ENCODE measurements at places on chromosomes 16 and 17. TPM values are rescaled to one million over a fixed set of nuclear protein-coding genes. Genes with fewer than 3 reads are reported as not detected.

Gene MPO
- total RNA-seq, result not detected

Gene NRN1L
- 0.46 TPM for total RNA-seq

Gene SLFN13
- 9.9 TPM for total RNA-seq

Gene ASPHD1
- total RNA-seq, result 14.2 TPM

Gene CACNA1G
- total RNA-seq, result not detected
